Stimulated activated CD4-positive, alpha-beta T cell treated with anti-CD3 and anti-CD28 coated beads, Interleukin-2, amount 100 ng/mL, for 24 hours (primary cell): ENCODE measurements at places on chromosomes 16 and 17.

DNA sequence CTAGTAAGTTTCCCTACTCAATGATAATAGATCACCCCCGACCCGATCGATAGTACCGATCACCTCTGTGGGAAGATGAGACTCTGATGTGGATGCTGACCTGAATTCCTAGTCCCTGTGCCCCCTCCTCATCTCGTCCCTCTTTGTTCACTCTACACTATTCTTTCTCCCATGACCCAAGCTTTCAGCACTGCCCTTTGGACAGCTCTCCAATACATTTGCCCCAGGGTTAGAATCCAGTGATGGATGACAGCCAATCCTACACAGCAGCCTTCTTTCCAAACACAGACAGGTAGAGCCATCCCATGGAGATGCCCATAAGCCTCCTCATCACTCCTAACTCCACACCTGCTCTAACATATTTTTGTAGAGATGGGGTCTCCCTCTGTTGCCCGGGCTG is 141.1 kb downstream of the GSG1L start:
- DNase-seq = no peak

DNA sequence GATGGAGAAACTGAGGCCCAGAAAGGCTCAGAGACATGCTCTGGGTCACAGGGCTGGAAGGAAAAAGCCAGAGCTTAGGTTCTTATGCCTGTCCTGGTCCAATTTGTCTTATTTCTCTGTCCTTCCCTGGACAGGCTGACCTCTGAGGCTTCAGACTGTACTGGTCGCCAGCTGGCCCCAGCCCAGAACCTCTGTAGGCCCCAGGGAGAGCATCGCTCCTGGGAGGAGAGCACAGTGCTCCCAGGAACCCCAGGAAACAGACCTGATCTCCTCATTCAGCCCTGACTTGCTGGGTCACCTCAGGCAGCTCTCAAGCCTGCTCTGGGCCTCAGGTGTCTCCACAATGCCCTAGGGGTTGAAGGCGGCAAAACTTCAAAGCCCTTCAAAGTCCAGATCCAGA is 4.9 kb downstream of the DRC7 start:
- DNase-seq = no peak

DNA sequence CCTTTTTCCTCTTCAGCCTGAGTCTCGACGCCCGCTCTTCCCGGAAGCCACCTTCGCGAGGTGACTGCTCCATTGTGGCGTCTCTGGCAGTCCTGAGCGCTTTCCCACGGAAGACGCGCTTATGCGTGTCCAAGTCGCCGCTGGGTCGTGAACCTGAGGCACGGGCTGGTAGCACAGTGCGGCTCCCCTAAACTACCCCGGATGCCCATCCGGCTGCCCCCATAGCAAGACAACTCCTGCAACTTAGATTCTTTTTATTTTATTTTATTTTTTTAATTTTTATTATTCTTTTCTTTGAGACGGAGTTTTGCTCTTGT is 2.1 kb upstream of the ESRP2 start:
- DNase-seq = no peak

- DNase-seq = no peak
These were observed 732 bp downstream of the PNPO start for GRCh38 chr17:47942096-47942510.

DNA sequence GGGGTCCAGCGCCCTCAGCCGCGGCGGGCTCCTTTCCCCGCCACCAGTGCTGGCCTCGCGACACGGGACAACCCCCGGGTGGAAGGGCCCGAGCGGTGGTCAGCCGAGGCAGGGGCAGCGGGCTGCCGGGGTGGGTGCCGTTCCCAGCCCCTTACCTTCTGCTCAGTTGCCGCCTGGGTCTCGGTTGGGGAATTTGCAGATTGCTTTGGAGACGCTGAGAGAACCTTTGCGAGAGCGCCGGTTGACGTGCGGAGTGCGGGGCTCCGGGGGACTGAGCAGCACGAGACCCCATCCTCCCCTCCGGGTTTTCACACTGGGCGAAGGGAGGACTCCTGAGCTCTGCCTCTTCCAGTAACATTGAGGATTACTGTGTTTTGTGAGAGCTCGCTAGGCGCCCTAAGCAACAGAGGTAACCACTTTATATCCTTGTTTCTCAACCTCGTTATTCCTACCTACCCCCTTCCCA is 381 bp downstream of the CTNS start:
- DNase-seq = no peak
